SW 1271 (cell line): ENCODE measurements at places on chromosomes 13 and 19.

DNA sequence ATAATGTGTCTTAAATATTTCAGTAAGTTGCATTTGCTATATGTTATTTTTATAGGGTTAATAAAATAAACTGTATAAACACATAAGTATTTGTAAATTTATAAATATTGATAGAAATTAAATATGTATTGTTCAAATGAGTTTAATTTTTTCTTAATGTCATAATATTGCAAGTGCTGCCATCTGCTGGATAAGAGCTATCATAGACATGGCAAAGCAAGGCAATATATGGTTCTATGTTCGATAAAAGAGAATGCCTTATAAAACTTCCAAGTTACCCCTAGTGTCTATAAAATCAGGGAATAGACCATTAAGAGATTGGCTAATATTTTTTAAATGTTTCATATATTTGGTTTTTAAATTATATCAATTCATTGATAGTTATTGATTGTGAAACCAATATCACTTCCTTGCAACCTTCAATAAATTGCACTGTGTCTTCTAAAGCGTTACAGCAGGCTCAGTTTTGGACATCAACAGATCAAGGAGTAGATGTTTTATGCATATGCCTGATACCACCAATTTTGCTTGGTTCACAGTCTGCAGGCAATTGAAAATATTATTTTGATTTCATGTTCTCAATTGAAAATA lies 29.0 kb upstream of the SLITRK6 start:
- DNase-seq = peak; percentile 24

DNA sequence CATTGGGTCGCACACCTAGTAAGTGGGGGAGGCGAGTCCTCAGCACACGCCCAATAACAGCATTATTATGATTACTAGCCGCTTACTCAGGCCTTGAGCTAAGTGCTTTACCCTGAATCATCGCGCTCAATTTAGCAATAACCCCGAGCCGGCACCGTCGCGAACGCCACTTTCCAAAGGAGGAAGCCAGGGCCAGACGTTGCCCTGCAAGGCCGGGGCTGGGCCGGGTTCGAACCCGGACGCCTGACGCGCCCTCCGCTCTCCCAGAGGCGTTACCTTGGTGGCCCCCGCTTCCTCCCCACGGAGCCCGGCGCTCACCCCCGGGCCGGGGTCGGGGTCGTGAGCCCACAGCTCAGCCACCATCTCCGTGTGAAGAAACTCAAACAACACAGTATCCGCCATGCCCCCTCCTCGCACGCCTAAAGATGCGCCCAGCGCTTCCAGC lies at the start of gene TRAPPC6A:
Gene TRAPPC6A, minus strand, starts transcription at position 421 of the 445 bp plus-strand sequence. Its CDS starts 19 bp downstream, at position 402.
- peak; percentile 43 for DNase-seq

- DNase-seq = no peak
These were observed 11.1 kb downstream of the SLC44A2 start for GRCh38 chr19:10636304-10636972.

DNA sequence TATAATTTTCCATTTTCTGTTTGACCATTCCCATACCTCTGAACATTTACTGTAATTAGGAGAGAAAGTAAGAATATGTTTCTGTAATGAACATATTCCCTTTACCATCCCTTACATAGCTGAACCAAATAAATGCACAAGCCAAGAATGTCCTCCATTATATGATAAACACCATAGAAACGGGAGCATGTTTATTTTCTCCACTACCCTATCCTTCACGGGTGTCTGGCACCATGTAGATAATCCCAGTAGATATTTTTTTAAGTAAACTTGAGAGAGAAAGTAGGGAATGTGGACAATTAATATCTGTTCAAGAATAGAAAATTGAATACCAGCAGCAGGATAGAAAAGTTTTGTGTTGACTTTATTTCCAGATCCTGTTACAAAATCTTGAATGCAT lies 928.4 kb downstream of the EFNB2 start:
- DNase-seq = no peak

GRCh38 chr13:62093984-62094780 lies 678.5 kb upstream of the PCDH20 start:
- DNase-seq = no peak

DNA sequence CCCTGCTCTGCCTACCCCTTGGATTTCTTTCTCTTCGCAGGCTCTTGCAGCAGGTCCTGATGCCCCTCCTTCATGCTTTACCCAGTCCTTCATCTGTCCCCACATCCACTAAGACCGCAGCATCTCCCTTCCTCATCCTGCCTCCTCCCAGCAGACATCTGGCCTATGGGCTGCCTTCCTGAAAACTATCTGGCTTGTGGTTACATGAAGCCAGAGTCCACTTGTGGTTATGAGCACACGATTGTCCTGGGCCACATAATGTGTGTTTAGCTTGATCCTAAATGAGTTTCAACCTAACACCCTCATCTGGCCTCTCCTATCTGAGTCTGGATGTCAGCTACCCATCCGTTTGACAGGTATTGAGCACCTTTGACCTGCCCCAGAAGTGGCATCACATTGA lies 5.5 kb upstream of the ZNF175 start:
- no peak for DNase-seq

DNA sequence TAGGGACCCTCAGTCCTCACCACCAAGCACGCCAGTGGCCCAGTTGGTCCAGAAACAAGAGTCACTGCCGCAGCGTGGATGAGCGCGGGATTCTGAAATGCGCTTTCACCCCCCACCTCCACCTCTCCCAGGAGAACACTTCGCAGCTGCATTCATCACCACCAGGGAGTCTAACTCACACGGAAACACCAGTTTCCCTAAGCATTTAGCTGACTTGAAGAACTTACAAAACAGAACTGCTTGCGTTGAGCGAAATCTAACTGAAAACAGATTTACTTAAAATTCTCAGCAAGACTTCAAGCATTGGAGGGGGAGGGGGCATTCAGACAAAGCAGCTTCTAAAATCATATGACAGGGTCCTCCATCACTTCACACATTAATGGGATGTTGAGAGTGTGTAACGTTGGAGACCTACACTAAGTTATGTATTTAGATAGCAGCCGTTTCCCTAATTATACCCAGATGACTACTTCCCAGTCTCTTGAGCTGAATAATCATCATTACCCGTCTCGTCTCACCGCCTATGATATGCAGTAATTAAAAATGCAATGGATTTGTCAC lies 258.2 kb upstream of the IRS2 start:
- no peak for DNase-seq

DNA sequence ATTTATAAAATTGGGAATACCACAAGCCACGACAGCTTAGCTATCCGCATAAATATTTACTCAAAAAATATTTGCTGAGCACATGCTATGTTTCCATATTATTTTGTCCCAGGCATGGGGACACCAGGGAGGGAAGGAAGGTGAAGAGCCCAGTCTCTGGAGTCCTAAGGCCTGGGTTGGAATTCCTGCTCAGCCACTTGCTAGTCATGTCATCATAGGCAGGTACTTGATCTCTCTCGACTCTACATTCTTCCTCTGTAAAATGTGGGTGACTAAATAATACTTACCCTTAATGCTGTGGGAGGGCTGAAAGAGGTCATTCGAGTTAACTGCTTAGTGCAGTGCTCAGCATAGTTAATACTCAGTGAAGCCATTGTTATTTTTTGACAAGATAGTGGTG lies 4.3 kb upstream of the RNASEH2B start:
- DNase-seq = no peak

DNA sequence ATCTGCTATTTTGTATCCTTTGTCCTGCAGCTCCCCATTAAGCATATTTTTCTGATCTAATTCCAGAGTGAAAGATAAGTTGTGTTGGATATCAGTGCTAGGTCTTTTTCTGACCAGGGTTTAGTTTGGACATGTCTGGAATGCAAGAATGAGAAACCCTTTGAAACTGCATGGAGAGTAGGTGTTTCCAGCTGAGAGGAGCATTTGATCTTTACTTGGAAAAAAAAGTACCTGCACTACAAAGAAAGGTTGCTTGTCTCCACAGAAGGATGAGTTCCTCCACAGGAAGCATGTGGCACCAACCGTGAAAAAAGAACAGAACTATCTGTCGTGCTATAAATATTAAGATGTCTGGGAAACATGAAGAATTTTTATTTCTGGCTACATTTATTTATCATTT lies 36.6 kb upstream of the MED4 start:
- no peak for DNase-seq

GRCh38 chr13:54198911-54199310 lies 1170.3 kb downstream of the OLFM4 start:
- DNase-seq = no peak

- DNase-seq = peak; percentile 20
These were observed 1.5 kb upstream of the RAB3A start for GRCh38 chr19:18205200-18205892.

- DNase-seq = no peak
These were observed 38.8 kb upstream of the SGCG start for GRCh38 chr13:23141964-23142363.

DNA sequence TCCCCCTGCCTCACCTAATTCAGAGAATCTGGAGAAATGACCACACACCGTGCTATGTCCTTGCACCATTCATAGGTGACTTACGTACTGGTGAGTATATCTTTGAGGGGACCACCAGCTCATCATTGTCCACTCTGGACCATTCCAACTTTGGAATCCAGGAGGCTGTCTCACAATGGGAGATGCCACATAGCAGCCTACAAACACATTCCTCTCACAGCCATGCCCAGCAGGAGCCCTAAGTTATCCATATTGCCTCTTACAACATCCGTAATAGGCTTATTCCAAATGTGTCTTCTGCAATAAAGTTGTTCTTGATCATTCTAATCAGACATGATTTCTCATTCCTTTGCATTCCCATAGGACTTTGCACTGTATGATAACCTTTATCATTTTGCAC lies 436.7 kb downstream of the EFNB2 start:
- DNase-seq = no peak

GRCh38 chr19:37979547-37980082 lies 72.6 kb downstream of the SIPA1L3 start:
- no peak for DNase-seq

GRCh38 chr19:7428651-7429113 lies 60.2 kb downstream of the PEX11G start:
- no peak for DNase-seq

- DNase-seq = no peak
These were observed 32.2 kb downstream of the COG3 start for GRCh38 chr13:45496942-45497341.

DNA sequence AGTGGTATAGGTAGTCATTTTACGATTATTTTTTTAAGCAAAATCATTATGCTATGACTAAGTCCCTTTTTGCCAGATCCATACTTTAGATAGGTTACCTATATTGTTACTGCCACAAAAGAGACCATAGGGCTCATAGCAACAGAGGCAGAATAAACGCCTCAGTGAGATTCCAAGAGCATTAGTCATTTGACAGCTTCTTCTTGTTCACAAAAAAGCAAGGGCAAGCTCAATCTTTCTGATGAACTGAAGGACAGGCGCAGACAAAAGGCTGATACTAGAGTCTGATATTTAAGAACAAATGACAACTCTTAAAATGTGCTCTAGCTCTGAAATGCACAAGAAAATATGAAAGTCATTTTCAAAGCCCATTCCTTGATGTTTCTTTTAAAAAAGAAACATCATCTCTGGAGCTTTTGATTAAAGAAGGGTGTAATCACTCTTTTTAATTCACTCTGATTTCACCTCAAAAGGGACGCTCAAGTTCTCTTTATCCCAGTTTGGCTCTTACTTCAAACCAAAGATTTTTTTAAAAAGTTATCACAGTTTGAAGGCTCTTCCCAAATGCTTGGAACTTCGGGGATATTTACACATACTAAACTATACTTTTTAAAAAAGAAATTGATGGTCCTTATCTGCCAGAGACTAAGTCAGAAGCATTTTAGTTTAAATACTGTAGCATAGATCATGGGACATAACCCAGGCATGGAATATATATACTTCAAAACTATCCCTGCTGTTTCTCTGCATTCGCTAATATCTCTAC lies 187.2 kb downstream of the EFNB2 start:
- DNase-seq = no peak

DNA sequence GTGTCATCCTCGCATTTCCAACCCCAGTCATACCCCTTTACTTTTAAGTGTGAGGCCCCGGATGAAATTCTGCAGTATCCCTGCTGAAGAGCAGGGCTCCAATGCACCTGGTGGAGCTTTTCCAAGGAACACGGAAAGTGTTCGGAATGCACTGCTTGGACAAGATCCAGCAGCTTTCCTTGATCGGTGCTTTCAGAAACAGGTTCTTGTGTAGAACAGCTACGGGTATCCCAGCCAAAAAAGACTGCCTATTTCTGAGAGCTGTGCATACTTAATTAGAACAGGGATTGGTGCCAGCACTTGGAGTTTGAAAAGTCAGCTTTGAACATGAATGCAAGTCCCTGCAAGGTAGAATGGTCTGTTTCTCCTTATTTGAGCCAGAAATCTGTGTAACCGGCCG lies 87.2 kb upstream of the C1QTNF9B start:
- no peak for DNase-seq

DNA sequence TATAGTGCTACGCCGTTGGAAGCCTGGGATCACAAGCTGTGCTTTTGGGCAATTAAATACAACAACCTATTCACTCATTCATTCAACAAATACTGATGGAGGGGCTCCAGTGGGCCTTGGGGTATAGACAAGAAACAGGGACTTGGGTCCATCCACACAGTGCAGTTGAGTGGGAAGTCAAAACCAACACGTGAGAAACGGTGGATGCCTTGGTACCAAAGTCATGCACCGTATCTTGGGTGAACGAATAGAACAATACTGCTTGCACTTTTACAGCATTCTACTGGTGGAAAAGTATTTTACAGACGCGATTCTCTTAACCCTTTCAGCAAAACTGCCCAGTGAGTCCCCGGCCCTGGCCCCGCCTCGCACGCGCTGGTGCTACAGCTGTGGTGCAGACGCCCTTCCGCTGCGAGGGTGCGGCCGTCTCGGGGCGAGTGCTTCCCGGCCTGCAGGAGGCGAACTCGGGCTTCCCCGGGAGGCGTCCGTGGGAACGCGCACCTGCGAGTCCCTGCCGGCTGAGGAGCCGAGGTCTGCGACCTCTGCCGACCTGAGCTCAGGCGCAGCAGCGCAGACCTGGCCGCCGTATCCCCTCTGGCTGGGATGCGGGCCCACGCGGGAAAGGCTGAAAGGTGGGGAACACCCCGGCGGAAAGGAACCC lies 8.3 kb downstream of the TNFRSF19 start:
- DNase-seq = peak; percentile 30

DNA sequence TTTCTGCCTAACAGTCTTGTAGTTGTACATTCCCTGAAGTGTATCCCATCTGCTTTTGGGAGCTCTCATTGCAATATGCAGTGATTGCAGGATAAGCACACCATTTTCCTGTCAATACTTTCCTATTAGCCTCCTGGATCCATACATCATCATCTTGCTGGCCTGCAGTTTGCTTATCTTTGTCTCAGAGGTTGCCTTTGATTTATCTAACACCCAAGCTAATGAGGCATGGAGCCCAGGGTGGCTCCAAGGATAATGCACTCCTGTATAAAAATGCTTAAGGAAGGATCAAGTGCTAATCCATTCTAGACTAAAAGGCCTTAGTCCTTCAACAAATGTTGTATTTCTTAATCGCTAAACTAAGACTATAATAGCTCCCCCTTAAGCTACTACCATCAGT lies 161.6 kb upstream of the OBI1 start:
- no peak for DNase-seq

- DNase-seq = peak; percentile 41
These were observed at the start of gene C19orf81 for GRCh38 chr19:50649433-50650391. Gene C19orf81 (plus strand): TSS chr19:50649445. CDS start chr19:50649445, 0 bp downstream.

GRCh38 chr13:46536341-46536740 lies 16.6 kb upstream of the LRCH1 start:
- no peak for DNase-seq
